ENCODE measurements at places on chromosomes 2 and 18.

DNA sequence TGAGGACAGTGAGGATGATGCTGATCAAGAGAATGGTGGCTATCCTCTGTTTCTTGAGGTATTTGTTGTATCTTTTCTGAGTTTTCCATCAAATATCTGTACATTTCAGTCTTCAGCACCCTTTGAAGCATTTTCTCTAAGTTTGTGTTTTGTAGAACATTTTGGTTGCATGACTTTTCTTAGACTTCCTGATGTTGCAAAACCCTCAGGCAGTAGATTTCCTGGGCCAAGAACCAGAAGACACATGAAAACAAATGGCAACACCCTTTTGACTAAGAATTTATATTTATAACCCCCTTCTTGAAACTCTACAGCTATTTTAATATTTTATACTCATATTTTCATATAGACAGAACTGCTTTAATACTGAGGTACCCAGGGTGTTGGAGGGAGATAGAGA is 16.2 kb downstream of the HNMT start:
- no peak for DNase-seq

- no peak for DNase-seq
These were observed 179.4 kb downstream of the TXNL1 start for GRCh38 chr18:56458770-56459712.

- no peak for DNase-seq
These were observed 307.0 kb upstream of the CWC22 start for GRCh38 chr2:180314086-180314485.

DNA sequence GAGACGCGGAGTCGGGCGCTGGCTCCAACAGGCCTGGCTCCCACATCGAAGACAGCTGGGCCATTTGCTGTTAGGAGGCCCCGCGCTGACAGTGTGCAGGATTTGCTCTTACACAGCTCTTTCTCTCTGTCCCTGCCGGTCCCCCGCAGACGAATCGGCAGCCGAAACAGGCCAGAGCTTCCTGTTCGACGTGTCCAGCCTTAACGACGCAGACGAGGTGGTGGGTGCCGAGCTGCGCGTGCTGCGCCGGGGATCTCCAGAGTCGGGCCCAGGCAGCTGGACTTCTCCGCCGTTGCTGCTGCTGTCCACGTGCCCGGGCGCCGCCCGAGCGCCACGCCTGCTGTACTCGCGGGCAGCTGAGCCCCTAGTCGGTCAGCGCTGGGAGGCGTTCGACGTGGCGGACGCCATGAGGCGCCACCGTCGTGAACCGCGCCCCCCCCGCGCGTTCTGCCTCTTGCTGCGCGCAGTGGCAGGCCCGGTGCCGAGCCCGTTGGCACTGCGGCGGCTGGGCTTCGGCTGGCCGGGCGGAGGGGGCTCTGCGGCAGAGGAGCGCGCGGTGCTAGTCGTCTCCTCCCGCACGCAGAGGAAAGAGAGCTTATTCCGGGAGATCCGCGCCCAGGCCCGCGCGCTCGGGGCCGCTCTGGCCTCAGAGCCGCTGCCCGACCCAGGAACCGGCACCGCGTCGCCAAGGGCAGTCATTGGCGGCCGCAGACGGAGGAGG is 3.5 kb downstream of the GDF7 start:
- DNase-seq, result no peak

DNA sequence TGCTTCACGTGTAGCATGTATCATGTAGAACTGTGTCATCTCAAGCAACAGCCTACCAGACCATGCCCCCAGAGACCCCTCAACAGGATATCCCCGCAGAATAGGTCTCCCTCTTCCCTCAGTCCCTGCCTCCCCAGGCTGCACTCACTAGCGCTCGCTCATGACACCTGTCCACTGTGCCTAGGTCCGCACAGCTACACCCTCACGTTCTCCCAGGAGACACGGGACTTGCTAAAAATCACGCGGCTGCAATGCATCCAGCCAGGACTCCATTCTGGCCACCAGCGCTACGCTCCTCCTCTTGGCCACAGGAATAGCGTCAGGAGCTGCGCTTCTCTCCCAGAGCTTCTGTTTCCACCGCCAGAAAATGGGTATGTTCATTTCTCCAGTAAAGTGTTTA is 2.5 kb downstream of the PXDN start:
- DNase-seq, result no peak

DNA sequence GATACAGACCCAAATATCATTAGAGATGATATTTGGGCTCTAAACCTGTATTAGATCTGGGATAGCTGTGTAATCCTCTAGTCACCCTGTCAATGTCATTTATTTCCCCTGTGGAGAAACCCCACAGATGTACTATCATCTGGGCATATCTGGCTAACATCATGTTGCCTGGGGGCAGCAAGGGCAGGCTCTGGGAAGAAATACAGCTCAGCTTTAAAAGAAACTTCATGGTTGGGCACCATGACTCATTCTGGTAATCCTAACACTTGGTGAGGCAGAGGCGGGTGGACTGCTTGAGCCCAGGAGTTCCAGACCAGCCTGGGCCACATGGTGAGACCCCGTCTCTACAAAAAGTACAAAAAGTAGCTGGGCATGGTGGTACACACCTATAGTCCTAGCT is 282.5 kb downstream of the SLC8A1 start:
- no peak for DNase-seq

GRCh38 chr2:39202639-39203369 is 41.0 kb downstream of the CDKL4 start:
- no peak for DNase-seq

GRCh38 chr18:62771494-62772270 is 56.3 kb downstream of the PHLPP1 start:
- no peak for DNase-seq

GRCh38 chr2:190407662-190408537 is at the start of gene MFSD6:
Gene MFSD6 (plus strand): TSS chr2:190408355. CDS start chr2:190436030, 27,675 bp downstream.
- no peak for DNase-seq

- DNase-seq, result no peak
These were observed 39.9 kb downstream of the ARHGAP15 start for GRCh38 chr2:143169105-143169504.

GRCh38 chr2:6325616-6326015 is 540.1 kb downstream of the CMPK2 start:
- DNase-seq, result no peak

DNA sequence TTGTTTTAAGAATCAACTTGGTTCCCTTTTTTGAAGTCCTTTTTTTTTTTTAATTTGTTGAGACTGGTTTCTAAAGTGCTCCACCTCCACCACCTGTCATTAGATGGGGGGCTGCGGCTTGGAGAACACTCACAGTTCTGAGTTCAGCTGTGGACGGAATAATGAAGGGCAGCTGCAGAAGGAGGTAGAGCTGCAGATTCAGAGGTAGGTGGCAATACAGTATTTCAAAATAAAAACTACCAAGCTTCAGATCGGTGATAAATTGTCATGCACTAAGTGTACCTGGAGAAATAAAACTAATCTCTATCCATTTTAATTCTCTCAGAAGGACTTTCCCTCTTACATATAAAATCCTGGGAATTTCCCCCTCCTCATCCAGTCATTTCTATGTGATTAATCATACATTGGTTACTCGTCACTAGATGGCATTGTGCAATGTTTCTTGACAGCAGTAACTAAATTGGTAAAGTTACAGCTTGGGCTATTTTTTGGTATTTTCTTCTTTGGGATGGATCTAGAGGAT is 81.1 kb upstream of the SLC39A10 start:
- DNase-seq, result peak; percentile 66

DNA sequence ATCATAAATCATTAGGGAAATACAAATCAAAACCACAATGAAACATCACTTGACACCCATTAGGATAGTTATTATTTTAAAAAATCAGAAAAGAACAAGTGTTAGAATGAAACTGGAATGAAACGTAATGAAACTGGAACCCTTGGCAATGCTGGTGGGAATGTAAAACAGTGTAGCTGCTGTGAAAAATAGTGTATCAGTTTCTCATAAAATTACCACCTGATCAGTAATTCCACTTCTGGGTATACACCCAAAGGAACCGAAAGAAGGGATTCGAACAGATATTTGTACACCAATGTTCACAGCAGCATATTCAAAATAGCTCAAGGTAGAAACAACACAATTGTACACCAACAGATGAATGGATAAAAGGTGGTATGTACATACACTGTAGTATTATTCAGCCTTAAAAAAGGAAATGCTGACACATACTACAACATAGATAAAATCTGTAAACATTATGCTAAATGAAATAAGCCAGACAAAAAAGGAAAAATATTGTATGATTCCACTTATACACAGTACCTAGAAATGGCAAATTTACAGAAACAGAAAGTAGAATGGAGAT is 27.0 kb downstream of the ROCK1 start:
- DNase-seq, result no peak

- no peak for DNase-seq
These were observed 233.7 kb upstream of the HNRNPA3 start for GRCh38 chr2:176978921-176979320.

GRCh38 chr2:75764611-75765010 is 53.9 kb upstream of the GCFC2 start:
- DNase-seq, result no peak

GRCh38 chr2:106882673-106883072 is 3.3 kb downstream of the ST6GAL2 start:
- no peak for DNase-seq

- DNase-seq, result no peak
These were observed 28.3 kb downstream of the MYO7B start for GRCh38 chr2:127563458-127564428.

GRCh38 chr2:84894758-84895520 is 10.5 kb upstream of the TMSB10 start:
- DNase-seq, result no peak

DNA sequence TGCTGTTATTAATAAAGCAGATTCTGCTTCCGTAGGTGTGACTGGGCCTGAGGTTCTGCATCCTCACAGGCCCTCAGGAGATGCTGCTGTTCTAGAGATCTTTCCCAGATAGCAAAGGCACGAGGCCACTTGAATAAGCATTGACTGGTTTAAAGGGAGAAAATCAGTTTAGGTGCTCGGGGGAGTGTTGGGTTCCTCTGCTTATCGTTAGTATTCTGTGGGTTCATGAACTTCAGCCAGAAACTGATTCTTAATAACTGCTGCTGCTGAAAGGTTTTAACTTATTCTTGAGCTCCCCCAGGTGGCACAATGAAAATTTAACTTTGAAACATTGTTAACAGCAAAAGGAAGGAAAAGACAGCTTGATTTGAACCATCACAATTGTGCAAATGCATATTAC is 56.9 kb downstream of the ITGA6 start:
- DNase-seq, result peak; percentile 6

DNA sequence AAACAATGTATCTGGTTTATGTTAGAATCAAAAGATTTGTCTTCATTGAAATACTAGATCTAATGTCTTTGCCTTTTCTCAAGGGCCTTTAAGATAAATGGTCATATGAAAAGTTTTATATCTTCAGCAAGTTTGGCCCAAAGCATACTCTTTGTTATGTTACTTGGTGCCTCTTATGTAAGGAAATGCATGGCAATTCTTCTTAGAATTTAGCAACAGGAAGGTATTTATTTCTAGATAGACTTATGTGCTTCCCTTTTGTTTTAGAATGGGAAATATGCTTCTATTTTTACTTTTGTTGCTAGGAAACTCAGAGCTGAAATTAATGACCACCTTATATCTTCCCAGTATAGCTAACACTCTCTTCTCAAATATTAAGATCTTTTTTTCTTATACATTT is 117.4 kb upstream of the DLX2 start:
- DNase-seq, result no peak

DNA sequence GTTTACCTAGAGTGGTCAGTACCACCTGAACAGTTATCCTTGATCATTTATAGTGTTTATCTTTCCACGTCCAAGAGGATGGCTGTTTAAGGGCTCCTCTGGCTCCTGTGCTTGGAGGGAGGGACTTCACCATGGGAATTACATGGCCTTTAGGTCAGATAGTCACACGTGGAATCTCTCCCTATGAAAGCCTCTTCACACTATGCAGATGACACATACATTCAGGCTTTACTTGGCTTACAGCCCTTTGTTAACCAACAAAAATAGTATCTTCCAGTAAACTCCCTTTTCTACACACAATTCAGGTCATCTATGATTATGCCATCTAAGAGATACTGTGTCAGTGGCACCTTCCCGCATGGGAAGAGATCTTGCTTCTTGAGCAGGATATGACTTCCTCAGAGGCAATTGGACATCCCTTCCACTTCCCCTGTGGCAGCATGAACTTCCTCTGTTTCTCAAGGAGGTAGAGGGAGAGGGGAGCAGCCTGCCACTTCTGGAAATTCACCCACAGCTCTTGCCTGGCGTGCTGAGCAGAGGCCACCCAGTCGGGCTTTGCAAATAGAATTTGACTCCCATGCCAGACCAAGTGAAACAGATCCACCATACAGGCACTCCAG is 53.5 kb downstream of the COLEC12 start:
- no peak for DNase-seq

DNA sequence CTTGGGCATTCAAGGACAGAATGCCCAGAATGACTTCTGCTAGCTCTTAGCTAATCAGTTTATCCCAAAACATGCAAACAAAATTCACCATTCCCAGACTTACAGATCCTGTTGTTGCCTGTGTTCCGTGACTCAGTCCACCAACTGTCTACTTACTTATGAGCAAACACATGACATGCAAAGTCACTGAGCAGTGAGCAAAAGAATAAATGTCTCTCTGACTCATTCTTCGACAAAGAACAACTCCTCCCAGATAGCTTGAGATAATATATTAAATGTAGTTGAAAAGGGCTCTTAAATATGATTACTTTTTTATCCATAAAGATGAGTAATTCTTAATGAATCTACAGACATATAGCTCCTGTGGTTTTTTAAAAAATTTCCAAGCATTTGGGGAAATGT is 9.0 kb upstream of the CREG2 start:
- peak; percentile 43 for DNase-seq

DNA sequence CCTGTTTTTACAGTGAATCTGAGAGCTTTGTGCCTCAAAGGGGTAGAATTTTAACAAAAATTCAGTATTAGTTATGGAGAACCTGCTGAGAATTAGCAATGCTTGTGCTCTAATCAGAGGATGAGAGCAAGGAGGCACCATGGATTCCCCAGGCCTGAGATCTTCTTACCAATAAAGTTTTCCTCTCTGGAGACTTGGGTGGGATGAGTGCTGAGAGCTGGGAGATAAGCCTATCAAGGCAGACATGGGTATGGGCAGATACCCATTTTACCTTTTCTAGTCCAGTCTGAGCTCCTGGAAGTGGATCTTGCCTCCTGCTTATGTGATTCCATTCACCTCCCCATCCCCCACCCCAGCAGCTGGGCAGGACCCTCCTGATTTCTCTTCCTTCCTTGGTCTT is 53.9 kb downstream of the BMP10 start:
- DNase-seq, result no peak

DNA sequence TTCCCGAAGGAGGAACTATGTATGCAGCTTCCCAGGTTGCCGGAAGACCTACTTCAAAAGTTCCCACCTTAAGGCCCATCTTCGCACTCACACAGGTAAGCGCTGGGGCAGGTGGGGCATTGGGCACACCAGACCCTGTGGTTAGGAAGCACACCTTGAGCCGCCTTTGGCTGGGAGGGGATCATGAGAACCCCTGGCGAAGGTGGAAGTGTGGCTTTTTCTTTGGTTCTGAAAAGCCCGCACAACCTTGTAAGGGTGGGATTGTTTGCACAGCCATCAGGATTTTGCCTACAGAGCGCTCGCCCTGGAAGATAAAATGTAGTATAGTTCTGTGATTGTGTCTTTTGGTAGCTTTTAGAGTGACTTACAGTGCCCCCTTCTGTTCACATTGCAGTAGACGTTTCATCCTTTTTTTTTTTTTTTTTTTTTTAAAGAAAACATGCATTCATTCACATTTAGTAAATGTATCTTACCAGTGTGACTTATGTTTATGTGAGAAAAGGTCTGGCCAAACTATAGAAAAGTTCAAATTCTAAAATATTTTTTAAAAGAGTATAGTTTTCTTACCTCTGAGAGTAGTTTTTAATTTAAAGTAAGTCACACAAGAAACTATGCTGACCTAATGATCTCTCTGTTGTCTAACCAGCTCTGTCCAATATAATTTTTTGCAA is 5.3 kb downstream of the KLF11 start:
- peak; percentile 47 for DNase-seq

GRCh38 chr2:57181315-57182038 is 865.1 kb upstream of the VRK2 start:
- DNase-seq, result no peak

Data from fibroblast of the conjunctiva (primary cell).